ENCODE measurements at places on chromosomes 4 and X.

DNA sequence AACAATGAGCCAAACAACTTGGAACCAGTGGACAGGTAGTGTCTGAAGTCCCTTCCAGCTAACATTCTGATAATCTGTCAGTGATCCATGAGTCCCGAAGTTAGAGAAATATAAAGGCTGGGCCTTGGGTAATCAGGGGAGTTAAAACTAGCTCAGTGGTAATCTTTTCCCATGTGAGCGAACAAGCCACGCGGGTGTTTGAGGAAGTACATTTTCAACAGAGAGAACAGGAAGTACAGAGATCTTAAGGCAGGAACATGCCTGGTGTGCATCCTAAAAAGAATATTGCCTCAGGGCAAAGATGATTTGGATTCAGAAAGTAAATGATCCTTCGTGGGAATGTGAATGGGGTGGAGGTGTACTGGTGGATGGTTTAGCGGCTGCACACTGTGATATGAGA, 42.9 kb downstream of the FNIP2 start:
- DNase-seq: peak; percentile 24

GRCh38 chr4:123398853-123399626, 2.4 kb downstream of the SPRY1 start:
- DNase-seq: peak; percentile 72

GRCh38 chrX:56268888-56269287, 36.7 kb downstream of the KLF8 start:
- DNase-seq: no peak

DNA sequence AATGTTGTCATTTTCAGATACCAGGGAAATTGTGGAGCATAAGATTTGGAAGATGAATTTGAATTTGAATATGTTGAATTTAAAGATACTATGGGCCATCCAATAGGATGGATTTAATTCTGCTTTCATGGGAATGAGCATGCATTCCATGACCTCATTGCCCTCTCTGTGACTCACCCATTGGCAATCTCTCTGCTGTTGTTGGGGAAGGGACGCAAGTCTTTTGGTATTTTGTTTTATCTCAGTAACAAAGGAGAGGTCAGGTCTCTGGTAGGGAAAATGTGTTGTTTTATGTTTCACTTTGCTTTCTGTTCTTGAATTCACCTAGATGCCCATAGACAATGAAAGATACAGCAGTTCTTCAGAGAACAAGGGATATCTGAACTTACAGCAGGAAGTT, 42.1 kb upstream of the MAGEA4 start:
- DNase-seq: no peak

DNA sequence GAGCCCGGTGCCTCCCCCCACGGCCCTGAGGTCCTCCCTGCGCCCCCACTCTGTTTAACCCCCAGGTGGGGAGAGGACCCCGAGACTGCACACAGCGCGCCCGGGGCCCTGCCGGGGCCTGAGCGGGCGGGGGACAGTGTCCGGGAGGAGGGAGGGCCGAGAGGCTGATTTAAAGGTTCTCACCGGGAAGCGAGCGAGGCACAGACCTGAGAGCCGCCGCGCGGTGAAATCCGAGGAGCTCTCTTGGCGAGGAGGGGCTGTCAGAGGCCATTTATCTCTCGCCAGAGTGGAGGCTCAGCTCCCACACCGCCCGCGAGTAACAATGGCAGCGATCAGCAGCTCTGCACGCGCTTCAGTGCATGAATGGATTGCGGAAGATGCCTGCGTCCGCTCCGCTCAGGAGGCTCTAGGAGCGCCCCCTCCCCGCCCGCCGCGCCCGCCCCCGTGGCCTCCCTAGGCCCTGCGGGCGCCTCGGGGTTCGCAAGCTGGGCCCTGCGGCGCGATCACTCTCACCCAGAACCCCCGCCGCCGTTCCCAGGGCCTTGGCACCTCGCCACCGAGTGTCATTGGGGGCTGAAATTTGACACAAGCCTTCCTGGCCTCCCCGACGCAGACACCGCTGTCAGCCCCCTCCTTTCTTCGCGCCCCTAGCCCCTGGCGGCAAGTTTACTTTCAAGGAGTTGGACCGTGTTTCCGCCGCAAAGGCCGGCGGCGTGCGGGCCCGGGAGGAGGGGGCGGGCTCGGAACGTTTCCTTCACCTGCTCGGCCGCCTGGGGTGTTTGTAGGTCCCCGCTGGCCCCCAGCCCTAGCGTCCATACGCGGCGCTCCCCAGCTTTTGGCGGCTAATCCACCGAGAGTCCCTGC, 48.7 kb upstream of the BCOR start:
- no peak for DNase-seq

GRCh38 chr4:83603129-83603528, 67.2 kb downstream of the GPAT3 start:
- DNase-seq: no peak

DNA sequence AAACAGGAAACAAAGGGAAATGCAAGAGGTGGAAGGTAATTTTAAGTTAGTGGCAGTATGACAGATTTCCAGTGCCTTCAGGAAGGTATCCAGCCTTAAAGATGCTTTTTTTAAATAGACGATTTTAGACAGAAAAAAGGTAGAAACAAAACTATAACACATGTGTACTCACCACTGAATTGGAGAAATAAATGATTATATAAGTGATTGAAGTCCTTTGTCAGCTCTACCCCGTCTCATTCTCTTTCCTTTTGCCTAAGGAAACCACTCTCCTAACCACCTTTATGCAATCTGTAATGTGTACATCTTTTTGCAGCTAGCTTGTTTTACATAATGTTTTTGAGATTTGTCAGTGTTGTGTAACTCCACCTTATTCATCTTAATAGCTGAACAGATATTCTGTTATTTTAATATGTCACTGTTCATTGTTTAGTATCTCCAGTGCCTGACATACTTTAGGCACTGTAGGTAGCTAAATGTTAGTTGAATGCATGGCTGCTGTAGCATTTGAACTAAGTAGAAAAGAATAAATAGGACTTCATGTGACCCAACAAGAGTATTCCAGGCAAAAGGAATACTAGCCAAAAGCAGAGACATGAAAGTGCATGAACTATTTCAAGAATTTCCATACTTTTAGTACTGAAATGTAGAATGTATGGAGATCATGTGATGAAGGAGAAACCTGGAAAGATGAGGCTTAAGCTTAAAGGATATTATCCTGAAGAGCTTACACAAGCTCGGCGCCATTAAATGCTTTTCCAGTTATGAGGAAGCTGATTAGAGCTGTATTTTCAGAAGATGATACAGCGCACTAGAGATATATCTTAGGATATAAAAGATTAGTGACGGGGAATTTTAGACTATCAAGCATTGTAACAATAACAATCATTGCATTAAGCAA, 865 bp downstream of the FAM200B start:
- no peak for DNase-seq

GRCh38 chrX:8984231-8984630, 49.7 kb downstream of the FAM9B start:
- DNase-seq: no peak

- no peak for DNase-seq
These were observed 126.5 kb upstream of the INTU start for GRCh38 chr4:127506283-127506682.

DNA sequence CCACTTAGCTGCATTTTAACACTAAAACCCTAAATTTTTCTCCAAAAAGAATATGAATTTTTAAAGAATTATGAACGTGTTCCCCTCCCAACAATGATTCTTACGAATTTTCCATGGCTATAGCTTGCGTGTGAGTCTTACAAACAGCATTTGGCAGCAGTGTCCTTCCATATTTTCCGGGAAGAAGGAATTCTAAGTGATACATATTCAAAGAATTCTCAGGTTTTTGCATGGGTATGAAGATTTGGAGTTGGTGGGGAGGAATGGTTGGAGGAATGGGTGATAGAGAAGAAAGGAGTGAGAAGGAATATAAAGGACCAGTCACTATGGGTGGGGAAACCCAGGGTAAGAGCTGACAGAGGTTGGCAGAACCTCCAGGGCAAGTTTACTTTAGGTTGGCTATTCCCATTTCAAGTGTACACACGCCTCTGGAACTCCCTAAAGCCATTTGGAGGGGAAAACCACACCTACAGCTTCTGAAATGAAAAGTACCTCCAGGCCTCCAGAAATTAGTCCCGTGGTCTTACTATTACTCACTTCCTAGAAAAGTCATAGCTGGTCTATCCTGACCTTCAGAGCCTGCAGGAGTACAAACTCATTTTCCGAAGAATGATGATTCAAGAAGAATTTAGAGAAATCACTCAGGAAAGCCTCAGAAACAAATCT, 420.8 kb upstream of the DIPK2B start:
- DNase-seq: peak; percentile 24

DNA sequence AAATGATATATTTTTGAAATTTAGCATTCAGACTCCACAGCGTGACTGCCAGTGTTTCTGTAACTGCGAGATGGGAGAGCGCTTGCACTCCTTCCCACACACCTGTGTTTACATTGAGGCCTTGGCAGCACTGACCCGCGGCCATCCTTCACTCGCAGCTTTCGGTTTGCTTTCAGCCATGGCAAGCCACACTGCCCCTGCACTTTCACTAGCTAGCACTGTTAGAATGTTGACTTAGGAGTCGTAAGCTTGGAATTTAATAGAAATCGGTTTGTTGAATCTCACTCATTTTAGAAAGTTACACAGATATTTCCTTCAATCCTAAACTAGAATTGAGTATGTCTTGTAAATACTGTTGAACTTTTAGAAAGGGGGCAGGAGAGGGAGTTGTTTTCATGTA, 136.2 kb downstream of the CFAP299 start:
- no peak for DNase-seq

GRCh38 chrX:117910216-117910615, 206.4 kb downstream of the KLHL13 start:
- no peak for DNase-seq

- no peak for DNase-seq
These were observed 34.2 kb upstream of the TBC1D14 start for GRCh38 chr4:6875431-6875831.

- DNase-seq: no peak
These were observed 48.4 kb downstream of the TBC1D14 start for GRCh38 chr4:6957994-6958393.

GRCh38 chrX:129653181-129653970, 1.4 kb downstream of the APLN start:
- DNase-seq: no peak

DNA sequence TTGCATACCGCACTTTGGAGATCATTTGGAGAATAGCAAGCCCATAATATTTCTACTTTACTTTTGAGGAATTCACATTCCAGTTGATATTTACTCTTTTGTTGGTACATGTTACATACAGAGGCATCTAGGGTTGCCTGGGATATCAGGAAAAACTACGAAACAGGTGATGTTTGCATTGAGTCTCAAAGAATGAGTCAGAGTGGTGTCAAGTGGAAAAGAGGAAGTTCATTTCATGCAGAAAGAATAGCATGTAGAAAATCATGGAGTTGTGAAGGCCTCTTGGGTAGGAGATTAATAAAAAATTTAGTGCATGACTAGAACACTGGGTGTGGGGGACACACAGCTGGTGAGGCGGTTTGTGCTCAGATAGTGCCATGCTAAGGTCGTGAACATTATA, 33.5 kb upstream of the ELOVL6 start:
- DNase-seq: no peak

GRCh38 chr4:10655968-10656367, 28.6 kb downstream of the CLNK start:
- DNase-seq: no peak

DNA sequence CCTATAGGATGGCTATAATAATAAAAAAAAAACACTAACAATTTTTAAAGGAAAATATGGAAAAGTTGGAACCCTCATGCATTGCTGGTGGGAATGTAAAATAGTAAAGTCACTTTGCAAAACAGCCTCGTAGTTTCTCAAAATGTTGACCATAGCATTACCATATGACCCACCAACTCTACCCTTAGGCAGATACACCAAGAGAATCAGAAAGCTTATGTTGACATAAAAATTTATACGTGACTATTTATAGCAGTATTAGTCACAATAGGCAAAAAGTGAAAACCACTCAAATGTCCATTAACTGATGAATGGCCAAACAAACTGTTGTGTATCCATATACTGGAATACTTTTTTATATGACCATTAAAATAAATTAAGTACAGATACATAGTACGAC, 19.8 kb upstream of the FAM241A start:
- no peak for DNase-seq

- no peak for DNase-seq
These were observed at the start of gene ADAD1 for GRCh38 chr4:122378711-122379110. TSS of gene ADAD1 (plus strand) at chr4:122379011. CDS start at chr4:122380070, 1,059 bp downstream.

DNA sequence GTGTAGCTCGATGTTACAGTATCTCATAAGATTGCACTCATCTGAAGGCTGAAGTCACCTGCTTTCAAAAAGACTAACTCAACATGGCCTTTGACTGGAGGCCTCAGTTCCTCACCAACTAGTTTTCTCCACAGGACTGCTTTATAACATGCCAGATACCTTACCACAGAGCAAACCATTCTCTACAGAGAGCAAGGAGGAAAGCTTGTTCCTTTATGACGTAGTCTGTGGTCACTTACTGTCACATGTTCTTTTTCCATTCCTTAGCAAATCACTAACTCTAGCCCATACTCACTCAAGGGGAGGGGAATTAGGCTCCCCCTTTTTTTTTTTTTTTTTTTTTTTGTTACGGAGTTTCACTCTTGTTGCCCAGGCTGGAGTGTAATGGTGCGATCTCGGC, 3.2 kb downstream of the THAP9 start:
- DNase-seq: no peak

- DNase-seq: no peak
These were observed 104.7 kb downstream of the MGST2 start for GRCh38 chr4:139770361-139770760.

GRCh38 chr4:101791182-101791558, 640 bp downstream of the BANK1 start:
- DNase-seq: no peak

- no peak for DNase-seq
These were observed 267.4 kb downstream of the RAPGEF2 start for GRCh38 chr4:159370286-159370685.

GRCh38 chrX:153864101-153864500, 21.9 kb downstream of the L1CAM start:
- no peak for DNase-seq

- no peak for DNase-seq
These were observed 10.0 kb upstream of the S100G start for GRCh38 chrX:16639966-16640365.

GRCh38 chrX:20594985-20595384, 328.3 kb upstream of the RPS6KA3 start:
- DNase-seq: no peak

Data from stimulated activated CD4-positive, alpha-beta T cell treated with anti-CD3 and anti-CD28 coated beads, Interleukin-15, amount 100 ng/mL, for 24 hours (primary cell).